ENCODE measurements at places on chromosomes 1 and 21.

DNA sequence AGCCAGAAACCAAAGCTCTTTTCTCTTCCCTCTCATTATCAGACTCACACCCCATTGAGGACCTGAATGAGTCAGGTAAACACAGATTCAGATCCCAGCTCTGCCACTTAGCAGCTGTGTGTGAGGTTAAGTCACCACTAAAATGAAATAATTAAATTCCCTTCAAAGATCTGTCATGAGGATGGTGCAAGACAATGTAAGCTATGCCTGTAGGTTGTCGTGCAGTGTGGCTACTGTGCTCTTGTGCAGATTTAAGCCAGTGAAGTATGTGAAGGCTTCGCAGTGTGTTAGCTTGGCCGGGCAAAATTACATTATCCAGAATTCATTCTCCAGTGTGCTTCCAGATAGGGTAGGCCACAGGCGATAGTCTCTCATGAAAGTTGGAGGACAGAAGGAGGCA, 13.6 kb downstream of the UBL4B start:
- DNase-seq = no peak

GRCh38 chr1:215082532-215083382, at the start of gene KCNK2:
KCNK2 (plus strand) TSS chr1:215082737; CDS start chr1:215083386, 649 bp downstream.
- DNase-seq = no peak

- no peak for DNase-seq
Observed at GRCh38 chr1:117020526-117021156, 19.1 kb downstream of the CD101 start.

- no peak for DNase-seq
Observed at GRCh38 chr21:38996355-38996754, 186.9 kb downstream of the PSMG1 start.

DNA sequence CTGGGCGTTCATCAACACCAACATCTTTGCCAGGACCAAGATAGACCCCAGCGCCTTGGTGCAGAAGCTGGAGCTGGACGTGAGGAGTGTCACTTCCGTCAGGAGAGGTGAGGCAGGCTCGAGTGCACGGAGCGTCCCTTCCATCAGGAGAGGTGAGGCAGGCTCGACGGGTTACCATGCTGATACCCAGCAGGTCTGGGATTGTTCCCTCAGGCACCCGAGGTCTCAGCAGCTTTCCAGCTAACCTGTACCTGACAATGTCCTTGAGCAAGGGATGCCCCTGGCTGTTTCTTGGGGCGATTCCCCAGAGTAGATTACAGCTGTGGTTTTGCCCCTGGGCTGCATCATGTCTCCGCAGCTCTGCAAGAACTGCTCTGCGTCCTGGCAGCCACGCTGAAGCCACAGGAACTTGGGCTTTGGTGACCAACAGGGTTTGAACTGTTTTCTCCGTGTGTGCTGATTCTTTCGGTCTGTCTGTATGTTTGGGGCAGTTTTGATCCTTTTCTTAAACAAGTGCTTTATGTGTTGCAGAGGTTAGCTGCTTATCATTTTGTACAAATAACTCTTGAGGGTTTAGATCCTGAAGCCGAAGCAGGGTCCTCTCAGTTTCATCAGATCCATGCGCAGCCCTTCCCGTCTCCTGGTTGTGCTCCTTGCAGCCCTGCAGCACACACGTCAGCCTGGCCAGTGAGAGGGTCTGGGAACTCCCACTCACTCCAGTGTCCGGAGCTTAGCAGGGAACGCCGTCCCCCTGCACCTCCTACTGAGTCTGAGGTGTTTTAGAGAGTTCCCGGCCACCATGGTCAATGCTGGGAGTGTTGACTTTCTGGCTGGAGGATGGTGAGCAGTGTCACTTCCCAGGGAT, 4.1 kb downstream of the SLX9 start:
- no peak for DNase-seq

DNA sequence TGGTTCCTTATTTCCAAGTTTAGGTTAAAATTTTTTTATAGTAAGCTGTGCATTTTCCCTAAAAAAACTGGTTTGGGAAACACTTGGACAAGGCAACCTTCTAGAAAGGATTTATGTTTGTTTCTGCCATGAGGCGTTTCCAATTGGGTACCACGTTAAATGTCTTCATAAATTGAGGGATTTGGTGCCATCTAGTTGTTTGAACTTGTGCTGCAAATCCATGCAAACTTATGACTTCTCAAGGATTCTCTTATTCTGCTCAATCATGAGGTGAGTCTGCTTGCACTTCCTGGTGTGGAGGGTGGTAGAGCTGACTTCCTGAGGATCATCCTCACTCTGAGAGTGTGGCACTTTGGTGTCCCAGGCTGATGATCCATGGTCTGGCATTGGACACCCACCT, 123.3 kb downstream of the PCNX2 start:
- no peak for DNase-seq

DNA sequence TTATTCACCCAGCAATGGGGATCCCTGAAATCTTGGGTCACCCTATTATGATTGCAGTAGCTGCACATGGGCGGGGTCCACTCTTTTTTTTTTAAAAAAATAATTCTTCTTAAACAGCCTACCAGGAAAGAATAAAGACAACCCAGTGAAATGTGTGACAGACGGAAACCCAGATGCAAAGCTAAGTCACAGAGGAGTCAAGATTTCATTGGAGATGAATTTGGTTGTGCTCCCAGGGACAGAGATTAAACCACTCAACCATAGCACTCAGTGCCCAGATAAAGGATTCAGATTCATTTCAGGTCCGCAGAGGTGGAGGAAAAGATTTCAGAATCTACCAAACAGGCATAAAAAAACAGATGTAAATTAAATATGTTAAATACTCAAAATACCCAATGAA, 583.5 kb upstream of the ZP4 start:
- no peak for DNase-seq

Data from naive thymus-derived CD4-positive, alpha-beta T cell (primary cell).